ENCODE measurements at places on chromosomes 7 and 10. TPM values are rescaled to one million over a fixed set of nuclear protein-coding genes. Genes with fewer than 3 reads are reported as not detected.

DNA sequence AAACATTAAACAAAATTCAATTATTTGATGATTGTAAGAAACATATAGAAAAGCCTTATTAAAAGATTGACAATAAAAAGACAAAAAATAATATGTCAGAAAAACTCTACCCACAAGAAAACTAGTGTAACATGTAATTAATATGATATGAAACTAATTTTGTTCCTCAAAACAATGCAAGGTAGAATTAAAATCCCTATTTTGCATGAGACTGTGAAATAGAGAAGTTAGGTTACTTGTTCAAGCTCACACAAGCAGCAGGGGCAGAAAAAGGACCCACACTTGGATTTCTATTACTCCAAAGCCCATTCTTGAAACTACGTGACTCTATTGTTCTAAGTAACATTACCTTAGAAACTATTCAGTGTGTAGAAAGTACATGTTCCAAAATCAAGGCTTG lies 96.4 kb downstream of the KCNMA1 start:
- no peaks in the 10 kb centered on the region for H3K4me1 ChIP-seq
- H3K36me3 ChIP-seq = no peaks in the 10 kb centered on the region
- H3K27me3 ChIP-seq = peaks cover 21% of the 10 kb centered on the region
- H3K27ac ChIP-seq = no peak overlapping the region
- DNase-seq = no peak
- no peak overlapping the region for H3K4me3 ChIP-seq

The SCRN1 gene
- 13.4 TPM for total RNA-seq

GRCh38 chr10:12644380-12645144 lies 295.2 kb downstream of the CAMK1D start:
- no peaks in the 10 kb centered on the region for H3K36me3 ChIP-seq
- no peak for DNase-seq
- no peak overlapping the region for H3K27ac ChIP-seq

The RFC2 gene
- 8.7 TPM for total RNA-seq

DNA sequence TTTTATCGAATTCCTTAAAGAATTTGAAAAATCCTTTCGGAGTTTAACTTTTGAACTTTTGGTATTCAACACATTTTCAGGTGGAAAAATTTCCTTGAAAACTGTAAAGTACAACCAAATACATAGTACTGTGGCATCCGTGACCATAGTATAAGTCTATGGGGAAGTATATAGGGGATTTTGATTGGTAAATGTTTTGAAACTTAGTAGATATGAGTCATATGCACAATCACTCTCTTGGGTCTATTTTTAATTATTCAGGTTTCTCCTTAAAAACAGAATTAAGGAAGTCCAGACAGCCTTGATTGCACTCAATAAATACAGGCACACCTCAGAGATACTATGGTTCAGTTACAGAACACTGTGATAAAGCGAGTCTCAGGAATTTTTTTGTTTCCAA lies 64.2 kb downstream of the AVL9 start:
- no peak overlapping the region for H3K27ac ChIP-seq
- no peaks in the 10 kb centered on the region for H3K27me3 ChIP-seq
- peaks cover 69% of the 10 kb centered on the region for H3K36me3 ChIP-seq
- no peak for DNase-seq
- peaks cover 9% of the 10 kb centered on the region for H3K4me1 ChIP-seq

- no peaks in the 10 kb centered on the region for H3K36me3 ChIP-seq
- no peak for DNase-seq
- no peak overlapping the region for H3K4me3 ChIP-seq
- no peak overlapping the region for H3K27ac ChIP-seq
- no peaks in the 10 kb centered on the region for H3K27me3 ChIP-seq
- no peaks in the 10 kb centered on the region for H3K4me1 ChIP-seq
Observed at GRCh38 chr10:52390388-52390787, 76.3 kb downstream of the DKK1 start.

DNA sequence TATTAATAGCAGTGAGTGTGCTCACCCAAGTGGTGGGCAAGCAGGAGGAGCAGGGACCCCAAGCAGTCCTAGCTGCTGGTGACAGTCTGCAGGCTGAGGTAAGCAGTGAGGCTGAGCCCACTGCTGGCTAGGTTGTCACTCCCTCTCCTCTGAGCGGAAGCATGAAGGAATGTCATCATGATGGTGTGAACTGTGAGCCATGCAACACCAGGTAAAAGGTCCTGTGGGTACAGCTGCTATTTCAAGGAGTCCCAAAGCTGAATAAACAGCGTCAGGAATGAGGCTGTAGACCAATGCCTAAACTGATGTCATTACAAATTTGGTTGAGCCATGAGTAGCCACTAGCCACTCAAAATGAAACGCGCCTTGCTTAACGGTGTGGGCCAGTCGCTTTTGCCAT lies 126.1 kb downstream of the RNF32 start:
- H3K27me3 ChIP-seq = no peaks in the 10 kb centered on the region
- H3K27ac ChIP-seq = no peak overlapping the region
- H3K4me1 ChIP-seq = no peaks in the 10 kb centered on the region
- peaks cover 7% of the 10 kb centered on the region for H3K36me3 ChIP-seq
- DNase-seq = no peak

DNA sequence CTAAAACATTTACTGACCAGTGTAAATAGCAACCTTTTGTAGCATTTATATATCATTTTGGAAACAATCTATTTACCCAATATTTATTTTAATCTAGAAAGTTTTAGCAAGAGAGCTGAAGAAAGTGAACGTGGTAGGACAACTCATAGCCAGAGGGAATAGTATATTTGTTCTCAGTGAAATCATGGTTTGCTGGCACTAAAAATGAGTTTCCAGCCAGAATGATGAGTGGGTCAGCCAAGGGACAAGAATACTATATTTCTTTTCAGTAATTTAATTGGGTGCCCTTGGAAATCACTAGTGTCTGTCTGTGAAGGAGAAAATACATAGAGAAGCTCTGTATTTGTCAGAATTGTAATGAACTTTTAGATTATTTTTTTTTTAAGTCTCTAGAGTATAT lies 74.9 kb downstream of the MINPP1 start:
- no peaks in the 10 kb centered on the region for H3K4me1 ChIP-seq
- H3K27ac ChIP-seq = no peak overlapping the region
- no peak overlapping the region for H3K4me3 ChIP-seq
- DNase-seq = no peak

GRCh38 chr7:97218767-97219166 lies 101.3 kb downstream of the SDHAF3 start:
- H3K4me1 ChIP-seq = no peaks in the 10 kb centered on the region
- H3K27ac ChIP-seq = no peak overlapping the region
- no peaks in the 10 kb centered on the region for H3K36me3 ChIP-seq
- no peak for DNase-seq

- no peak overlapping the region for H3K4me3 ChIP-seq
- H3K36me3 ChIP-seq = no peaks in the 10 kb centered on the region
- H3K4me1 ChIP-seq = no peaks in the 10 kb centered on the region
- no peak for DNase-seq
Observed at GRCh38 chr7:111183321-111183720, 92.4 kb downstream of the LRRN3 start.

DNA sequence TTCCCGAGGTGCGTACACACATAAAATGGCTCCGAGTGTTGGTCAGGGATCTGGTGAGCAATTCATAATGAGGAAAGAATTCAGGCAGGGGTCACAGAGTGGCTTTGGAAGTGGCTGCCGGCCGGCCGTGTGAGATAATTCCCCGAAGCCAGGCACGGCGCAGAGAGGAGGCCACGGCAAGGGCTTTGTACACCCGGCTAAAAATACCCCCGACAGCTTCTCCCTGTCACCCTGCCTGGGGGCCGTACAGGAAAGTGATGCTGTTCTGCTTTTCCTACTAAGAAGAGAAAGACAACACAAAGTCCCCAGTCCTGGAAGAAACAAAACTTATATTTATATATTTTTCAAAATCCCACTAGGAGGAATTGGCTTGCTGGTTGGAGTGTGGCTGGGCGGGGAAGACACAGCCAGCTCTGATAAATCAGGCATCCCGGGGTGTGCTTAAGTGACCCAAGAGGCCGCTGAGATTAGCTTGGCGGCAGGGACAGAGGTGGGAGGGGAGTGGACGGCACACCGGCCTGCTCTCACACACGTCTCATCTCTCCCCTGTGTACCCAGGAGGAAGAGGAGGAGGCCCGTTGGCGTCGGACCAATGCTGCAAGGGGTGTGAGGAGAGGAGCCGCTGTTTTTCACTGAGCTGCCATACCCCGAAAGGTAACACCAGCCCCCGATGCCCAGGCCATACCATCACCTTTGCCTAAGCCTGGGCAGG lies 70.5 kb downstream of the ZMIZ1 start:
- peak overlapping the region; percentile 35 for H3K4me3 ChIP-seq
- H3K4me1 ChIP-seq = peaks cover 100% of the 10 kb centered on the region
- peak; percentile 78 for DNase-seq
- no peaks in the 10 kb centered on the region for H3K27me3 ChIP-seq

DNA sequence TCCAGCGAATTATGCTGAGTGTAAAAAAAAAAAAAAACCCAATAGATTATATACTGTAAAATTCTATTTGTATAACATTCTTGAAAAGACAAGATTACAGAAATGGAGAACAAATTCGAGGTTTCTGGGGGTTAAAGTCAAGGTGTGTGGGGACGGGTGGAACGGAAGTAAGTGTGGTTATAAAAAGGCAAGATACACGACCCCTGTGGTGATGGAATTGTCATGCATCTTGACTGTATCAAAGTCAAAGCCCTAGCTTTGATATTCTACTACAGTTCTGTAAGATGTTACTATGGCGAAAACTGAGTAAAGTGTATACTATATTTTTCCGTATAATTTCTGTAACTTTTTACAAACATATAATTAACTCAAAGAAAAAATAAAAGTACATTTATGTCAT lies 718.2 kb upstream of the PCDH15 start:
- H3K4me3 ChIP-seq = no peak overlapping the region
- no peak for DNase-seq
- no peaks in the 10 kb centered on the region for H3K36me3 ChIP-seq
- H3K4me1 ChIP-seq = no peaks in the 10 kb centered on the region
- H3K27me3 ChIP-seq = no peaks in the 10 kb centered on the region

DNA sequence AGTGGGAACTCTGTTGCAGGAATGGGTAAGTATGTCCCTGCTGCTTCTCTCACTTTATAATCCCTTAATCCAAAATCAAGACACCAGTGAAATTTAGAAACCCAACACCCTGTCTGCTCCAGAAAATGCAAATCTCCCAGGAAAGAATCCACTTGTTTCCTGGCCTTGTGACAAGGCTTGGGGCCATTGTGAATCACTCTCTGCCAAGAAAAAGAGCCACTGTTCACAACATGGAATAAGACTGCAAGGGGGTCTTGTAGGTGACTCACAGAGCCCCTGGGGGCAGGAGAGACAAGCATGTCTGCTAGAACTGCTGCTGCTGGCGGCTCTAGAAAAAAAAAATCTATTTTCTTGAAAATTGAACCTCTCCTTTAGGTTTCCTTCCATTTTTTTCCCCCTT lies 191.2 kb downstream of the SORCS1 start:
- H3K27me3 ChIP-seq = peaks cover 10% of the 10 kb centered on the region
- no peak overlapping the region for H3K27ac ChIP-seq
- H3K4me3 ChIP-seq = no peak overlapping the region
- no peak for DNase-seq
- no peaks in the 10 kb centered on the region for H3K36me3 ChIP-seq
- H3K4me1 ChIP-seq = no peaks in the 10 kb centered on the region

The DPYSL4 gene
- 42.8 TPM for total RNA-seq

The HOXA5 gene
- total RNA-seq = not detected

The CTTNBP2 gene
- total RNA-seq = 1.2 TPM

GRCh38 chr7:93092757-93093370 lies 24.9 kb downstream of the SAMD9 start:
- no peak for DNase-seq
- H3K4me3 ChIP-seq = no peak overlapping the region
- H3K36me3 ChIP-seq = no peaks in the 10 kb centered on the region
- H3K4me1 ChIP-seq = no peaks in the 10 kb centered on the region
- no peaks in the 10 kb centered on the region for H3K27me3 ChIP-seq

DNA sequence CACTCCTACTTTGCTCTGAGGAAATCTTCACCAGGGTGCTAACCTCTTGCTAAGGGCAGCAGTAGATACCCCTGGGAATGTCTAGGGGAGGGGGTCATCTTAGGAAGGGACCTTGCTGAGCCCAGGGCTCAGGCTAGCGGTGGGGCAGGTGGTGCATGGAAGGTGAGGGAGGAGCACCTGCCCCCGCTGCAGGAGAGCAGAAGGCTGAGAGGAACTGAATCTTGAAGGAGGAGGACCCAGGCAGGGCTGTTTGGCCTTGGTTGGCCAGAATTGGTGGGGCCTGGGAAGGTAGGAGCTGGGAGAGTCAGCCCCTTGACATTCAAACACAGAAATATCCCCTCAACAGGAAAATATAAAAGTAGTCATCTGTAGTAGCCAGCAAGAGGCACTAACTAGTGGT lies 7.0 kb downstream of the CALHM3 start:
- H3K4me1 ChIP-seq = no peaks in the 10 kb centered on the region
- no peak overlapping the region for H3K4me3 ChIP-seq
- no peaks in the 10 kb centered on the region for H3K36me3 ChIP-seq
- H3K27ac ChIP-seq = no peak overlapping the region
- DNase-seq = no peak
- H3K27me3 ChIP-seq = peaks cover 15% of the 10 kb centered on the region

- H3K36me3 ChIP-seq = no peaks in the 10 kb centered on the region
- H3K4me3 ChIP-seq = peak overlapping the region; percentile 3
- no peaks in the 10 kb centered on the region for H3K27me3 ChIP-seq
- peak overlapping the region; percentile 73 for H3K27ac ChIP-seq
- peaks cover 76% of the 10 kb centered on the region for H3K4me1 ChIP-seq
- no peak for DNase-seq
Observed at GRCh38 chr10:19828278-19829049, 12.2 kb downstream of the PLXDC2 start.

GRCh38 chr10:9209105-9209798 lies 1154.8 kb downstream of the GATA3 start:
- no peak overlapping the region for H3K27ac ChIP-seq
- DNase-seq = peak; percentile 43
- H3K27me3 ChIP-seq = peaks cover 30% of the 10 kb centered on the region
- H3K36me3 ChIP-seq = no peaks in the 10 kb centered on the region
- H3K4me3 ChIP-seq = no peak overlapping the region
- no peaks in the 10 kb centered on the region for H3K4me1 ChIP-seq

The PIP gene
- not detected for total RNA-seq

The SPDYE8 gene
- total RNA-seq = not detected

DNA sequence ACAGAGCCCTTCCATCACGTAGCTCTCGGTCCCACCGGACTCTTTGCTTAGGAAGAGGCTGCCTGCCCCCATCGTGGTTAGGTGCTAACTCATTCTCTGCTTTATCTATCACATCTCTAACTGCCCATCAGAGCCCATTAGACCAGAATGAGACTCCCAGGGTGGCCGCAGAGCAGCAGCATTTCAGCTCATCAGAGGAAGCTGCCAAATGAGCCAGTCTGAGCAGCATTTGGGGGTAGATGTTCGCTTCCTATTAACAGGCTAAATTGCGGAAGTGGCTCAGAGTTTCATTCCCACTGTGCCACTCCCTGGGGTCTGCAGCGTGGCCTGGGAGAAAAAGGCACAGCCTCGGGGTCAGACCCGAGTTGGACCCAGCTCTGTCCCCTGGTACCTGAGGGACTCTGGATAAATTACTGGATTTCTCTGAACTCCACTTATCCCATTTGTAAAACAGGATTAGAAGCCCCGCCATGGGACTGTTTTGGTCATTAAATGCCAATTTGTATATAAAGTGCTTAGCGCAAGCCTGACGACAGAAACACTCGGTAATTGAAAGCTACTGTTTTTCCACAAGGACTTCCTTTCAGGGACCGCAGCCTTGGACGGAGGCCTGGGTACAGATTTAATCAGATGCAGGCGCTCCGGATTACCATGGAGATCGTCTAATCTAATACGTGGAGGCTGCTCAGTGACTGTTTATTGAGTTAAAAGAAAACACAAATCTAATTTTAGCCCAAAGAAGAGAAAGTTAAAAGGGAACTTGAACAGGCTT lies 73.8 kb upstream of the PRLHR start:
- no peak for DNase-seq
- no peak overlapping the region for H3K4me3 ChIP-seq
- H3K27ac ChIP-seq = no peak overlapping the region
- peaks cover 46% of the 10 kb centered on the region for H3K4me1 ChIP-seq

The SPDYE5 gene
- not detected for total RNA-seq
